ENCODE measurements at places on chromosomes 11 and 22. TPM values are rescaled to one million over a fixed set of nuclear protein-coding genes. Genes with fewer than 3 reads are reported as not detected.
A peak's percentile ranks its signal among the peaks of the same experiment; 100 is the strongest.

DNA sequence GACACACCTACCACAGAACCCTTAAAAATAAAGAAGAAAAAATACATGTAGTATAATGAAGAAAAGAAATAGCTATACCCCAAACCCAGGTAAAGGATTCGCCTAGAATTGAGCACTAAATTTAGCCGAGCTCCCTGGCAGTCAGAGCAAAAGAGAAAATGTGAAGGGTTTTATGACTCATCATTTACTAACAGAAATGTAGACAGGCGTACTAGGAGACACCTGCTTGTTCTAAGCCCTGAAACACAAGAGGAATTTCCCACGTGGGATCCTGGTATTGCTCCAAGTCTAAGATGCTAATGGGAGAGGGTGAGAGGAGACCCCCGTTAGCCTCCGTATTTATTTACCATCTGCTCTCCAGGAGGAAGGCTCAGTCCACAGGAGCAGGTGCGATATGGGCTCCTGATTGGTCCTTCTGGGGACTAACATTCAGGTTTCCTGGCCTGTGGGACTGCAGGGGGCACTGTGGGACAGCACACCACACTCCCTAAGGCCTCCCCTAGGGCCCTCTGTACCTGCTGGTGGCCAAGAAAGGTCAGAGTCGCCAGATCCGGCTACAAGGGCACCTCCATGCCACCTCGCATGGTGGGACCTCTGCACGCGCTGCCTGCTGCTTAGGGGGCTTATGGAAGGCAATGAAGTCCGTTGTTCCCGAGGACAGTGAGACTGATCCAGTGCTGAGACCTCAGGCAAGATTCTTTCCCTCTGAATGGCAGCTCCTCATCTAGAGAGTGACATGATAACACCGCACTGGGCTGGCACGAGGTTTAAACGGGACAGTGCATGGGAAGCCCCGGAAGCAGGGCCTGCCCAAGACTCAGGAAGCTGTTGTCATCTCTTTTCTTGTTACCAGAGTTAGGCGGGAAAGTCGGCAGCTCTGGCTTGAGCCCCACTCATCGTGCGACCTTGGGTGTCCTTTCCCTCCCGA lies 25.8 kb downstream of the KCNC1 start:
- peak; percentile 55 for DNase-seq
- no peaks in the 10 kb centered on the region for H3K27me3 ChIP-seq
- H3K36me3 ChIP-seq: no peaks in the 10 kb centered on the region
- no peak overlapping the region for H3K4me3 ChIP-seq
- H3K4me1 ChIP-seq: peaks cover 5% of the 10 kb centered on the region

Gene ACAT1
- total RNA-seq: 206 TPM

- no peak overlapping the region for H3K4me3 ChIP-seq
- no peaks in the 10 kb centered on the region for H3K27me3 ChIP-seq
- peaks cover 23% of the 10 kb centered on the region for H3K36me3 ChIP-seq
- no peak overlapping the region for H3K27ac ChIP-seq
- H3K4me1 ChIP-seq: peaks cover 34% of the 10 kb centered on the region
Observed at GRCh38 chr22:25362215-25362882, 142.9 kb downstream of the CRYBB2 start.

DNA sequence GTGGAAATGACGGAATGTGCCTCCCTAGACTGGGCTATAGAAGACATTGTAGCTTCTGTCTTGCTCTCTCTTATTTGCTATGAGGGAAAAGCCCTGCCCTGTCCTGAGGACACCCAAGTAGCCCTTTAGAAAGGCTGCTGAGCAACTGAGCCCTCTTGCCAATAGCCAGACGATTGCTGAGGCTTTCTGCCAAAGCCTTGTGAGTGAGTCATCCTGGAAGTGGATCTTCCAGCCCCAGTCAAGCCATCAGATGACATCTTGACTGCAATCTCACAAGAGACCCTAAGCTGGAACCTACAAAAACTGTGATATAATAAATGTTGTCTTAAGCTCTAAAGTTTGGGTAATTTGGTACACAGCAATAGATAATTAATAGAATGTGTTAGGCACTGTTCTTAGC lies 3.9 kb upstream of the TRAF6 start:
- H3K27me3 ChIP-seq: no peaks in the 10 kb centered on the region
- no peak for DNase-seq
- H3K4me3 ChIP-seq: no peak overlapping the region
- H3K36me3 ChIP-seq: no peaks in the 10 kb centered on the region
- H3K4me1 ChIP-seq: no peaks in the 10 kb centered on the region

Gene RFPL2
- not detected for total RNA-seq

Gene SLC1A2
- 5.2 TPM for total RNA-seq

DNA sequence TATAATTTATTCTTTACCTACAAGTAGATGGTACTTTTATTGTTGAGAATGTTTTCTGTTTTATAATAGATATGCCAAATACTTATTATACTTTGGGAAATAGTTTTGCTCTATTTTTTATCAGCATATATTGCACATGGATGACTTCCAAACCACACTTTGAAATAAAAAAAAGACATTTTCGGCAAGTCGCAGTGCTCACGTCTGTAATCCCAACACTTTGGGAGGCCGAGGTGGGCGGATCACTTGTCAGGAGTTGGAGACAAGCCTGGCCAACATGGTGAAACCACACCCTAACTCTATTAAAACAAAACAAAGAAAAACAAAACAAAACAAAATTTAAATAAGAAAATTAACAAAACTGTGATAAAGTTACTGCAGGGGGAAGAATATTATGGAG lies 983.9 kb upstream of the CNTN5 start:
- no peaks in the 10 kb centered on the region for H3K4me1 ChIP-seq
- no peaks in the 10 kb centered on the region for H3K27me3 ChIP-seq
- no peak for DNase-seq
- no peak overlapping the region for H3K4me3 ChIP-seq
- H3K36me3 ChIP-seq: no peaks in the 10 kb centered on the region

- H3K4me3 ChIP-seq: no peak overlapping the region
- no peaks in the 10 kb centered on the region for H3K36me3 ChIP-seq
- no peaks in the 10 kb centered on the region for H3K27me3 ChIP-seq
- no peak overlapping the region for H3K27ac ChIP-seq
- no peaks in the 10 kb centered on the region for H3K4me1 ChIP-seq
Observed at GRCh38 chr11:79220171-79220570, 220.7 kb downstream of the TENM4 start.

Gene RGL4
- total RNA-seq: not detected

Gene GLYAT
- 0.34 TPM for total RNA-seq

- no peaks in the 10 kb centered on the region for H3K36me3 ChIP-seq
- no peak overlapping the region for H3K4me3 ChIP-seq
- no peaks in the 10 kb centered on the region for H3K4me1 ChIP-seq
Observed at GRCh38 chr11:133579165-133580031, 47.1 kb upstream of the OPCML start.

Gene CDCA5
- 0.69 TPM for total RNA-seq

GRCh38 chr22:42016111-42016510 lies 17.5 kb downstream of the WBP2NL start:
- DNase-seq: no peak
- H3K27ac ChIP-seq: no peak overlapping the region
- no peaks in the 10 kb centered on the region for H3K27me3 ChIP-seq
- H3K4me1 ChIP-seq: no peaks in the 10 kb centered on the region

Gene ELMOD1
- 0.12 TPM for total RNA-seq

DNA sequence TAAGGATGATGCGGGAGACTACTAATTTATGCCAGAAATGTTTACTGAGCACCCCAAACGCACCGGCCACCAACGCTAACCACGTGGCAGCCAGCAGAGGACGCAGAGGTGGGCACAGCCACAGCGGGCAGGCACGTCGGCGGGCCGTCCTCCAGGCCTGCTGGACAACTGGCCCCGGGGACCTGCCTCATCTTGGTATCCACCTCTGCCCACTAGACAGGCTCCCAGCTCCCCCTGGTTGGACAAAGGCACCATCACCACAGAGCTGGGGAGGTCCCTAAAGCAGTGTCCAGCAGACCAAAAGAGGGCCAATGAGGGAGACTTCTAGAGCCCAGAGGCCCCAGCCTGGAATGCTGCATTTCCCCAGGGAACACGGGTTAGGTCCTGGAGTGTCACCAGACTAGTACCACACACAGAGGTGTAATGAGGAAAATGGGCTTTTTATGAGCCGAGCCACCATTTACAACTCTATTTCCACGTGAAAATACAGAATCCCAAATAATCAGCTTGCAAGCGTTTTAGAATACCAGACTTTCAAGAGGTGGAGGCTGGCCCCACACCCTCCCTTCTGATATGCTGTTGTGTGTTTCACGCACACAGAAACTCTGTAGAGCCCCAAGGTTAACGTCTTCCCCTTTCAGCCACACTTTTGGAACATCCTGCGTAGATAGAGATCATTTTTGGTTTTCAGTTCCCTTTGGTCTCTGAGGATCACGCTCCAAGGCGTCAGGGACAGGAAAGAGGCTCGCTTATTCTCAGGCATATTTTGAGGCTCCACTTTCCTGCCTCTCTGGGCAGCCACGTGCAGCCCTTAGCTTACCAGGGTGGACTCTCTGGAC lies 23.7 kb upstream of the BID start:
- H3K36me3 ChIP-seq: peaks cover 30% of the 10 kb centered on the region
- no peaks in the 10 kb centered on the region for H3K27me3 ChIP-seq
- H3K4me1 ChIP-seq: peaks cover 6% of the 10 kb centered on the region
- H3K27ac ChIP-seq: no peak overlapping the region

DNA sequence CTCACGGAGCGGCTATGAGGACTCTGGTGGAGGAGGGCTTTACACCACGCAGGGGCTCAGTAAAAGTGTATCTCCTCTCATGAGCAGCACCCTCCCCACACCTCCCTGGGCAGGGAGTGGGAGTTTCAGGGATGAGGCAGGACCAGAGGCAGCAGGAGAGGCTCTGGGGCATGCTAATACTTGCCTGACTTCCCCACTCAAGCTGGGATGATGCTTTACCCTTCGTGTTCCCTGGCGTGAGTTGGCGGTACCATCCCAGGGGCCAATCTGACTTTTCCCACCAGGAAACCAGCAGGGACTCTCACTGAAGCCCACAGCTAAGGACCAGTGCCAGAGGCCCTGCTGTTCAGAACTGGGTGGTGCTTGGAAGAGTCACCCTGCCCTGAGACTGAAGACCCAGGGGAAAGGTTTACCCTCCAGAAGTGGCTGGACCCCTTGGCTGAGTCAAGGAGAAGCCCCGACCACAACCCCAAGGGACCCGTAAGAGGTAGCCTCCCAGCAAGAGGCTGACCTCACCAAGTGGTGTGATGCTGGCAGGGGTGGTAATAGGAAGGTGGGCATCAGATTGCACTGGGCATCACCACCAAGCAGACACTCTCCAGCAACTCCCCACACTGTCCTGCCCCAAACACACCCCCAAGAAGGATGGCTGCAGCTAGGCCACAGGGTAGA lies 65.6 kb downstream of the THAP12 start:
- H3K4me3 ChIP-seq: no peak overlapping the region
- DNase-seq: no peak
- H3K27me3 ChIP-seq: peaks cover 1% of the 10 kb centered on the region
- H3K27ac ChIP-seq: no peak overlapping the region
- H3K36me3 ChIP-seq: no peaks in the 10 kb centered on the region

Gene SCGB2A2
- total RNA-seq: not detected

GRCh38 chr11:100719362-100719761 lies 32.3 kb downstream of the ARHGAP42 start:
- H3K36me3 ChIP-seq: no peaks in the 10 kb centered on the region
- no peak overlapping the region for H3K4me3 ChIP-seq
- peaks cover 7% of the 10 kb centered on the region for H3K4me1 ChIP-seq
- peak overlapping the region; percentile 61 for H3K27ac ChIP-seq

DNA sequence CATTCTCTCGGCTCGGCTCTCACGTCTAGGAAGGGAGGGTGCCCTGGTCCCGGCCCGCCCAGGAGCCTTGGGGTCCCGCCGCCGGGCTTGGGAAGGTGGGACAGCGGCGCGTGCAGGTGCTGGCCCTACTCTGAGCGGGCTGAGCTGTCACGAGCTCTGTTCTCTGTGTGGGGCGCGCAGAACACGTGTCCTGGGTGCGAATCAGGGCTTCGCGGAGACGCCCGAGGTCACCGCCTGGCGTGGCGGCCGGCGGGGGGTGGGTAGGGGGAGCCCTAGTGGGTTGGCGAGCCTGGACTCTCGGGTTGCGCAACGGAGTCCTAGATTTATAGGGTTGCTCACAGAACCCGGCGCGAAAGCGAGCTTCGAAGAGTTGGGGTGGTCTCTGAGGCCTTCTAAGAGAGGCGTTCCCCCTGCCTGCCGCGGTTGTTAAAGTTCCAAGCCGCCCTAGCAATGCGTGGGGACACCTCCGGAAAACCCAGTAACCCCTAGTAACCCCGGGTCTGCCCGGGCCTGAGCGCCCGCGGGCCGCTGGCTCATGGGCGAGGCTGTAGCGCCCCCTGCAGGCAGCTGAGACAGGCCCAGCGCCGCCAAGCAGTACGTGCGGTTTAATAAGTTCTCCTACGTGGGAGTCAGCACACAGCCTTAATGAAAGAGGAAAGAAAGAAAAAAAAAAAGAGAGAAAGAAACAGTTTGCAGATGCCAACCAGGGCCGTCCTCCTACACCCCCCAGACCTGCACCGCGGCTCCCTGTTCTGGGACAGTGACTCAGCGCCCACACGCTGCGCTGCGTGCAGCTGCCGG lies 2.7 kb downstream of the ADM start:
- no peaks in the 10 kb centered on the region for H3K36me3 ChIP-seq
- no peaks in the 10 kb centered on the region for H3K27me3 ChIP-seq
- peaks cover 55% of the 10 kb centered on the region for H3K4me1 ChIP-seq
- DNase-seq: peak; percentile 83
- peak overlapping the region; percentile 87 for H3K27ac ChIP-seq

Gene SLC5A1
- total RNA-seq: 66.0 TPM

GRCh38 chr11:102313238-102313940 lies 3.9 kb upstream of the BIRC3 start:
- H3K4me1 ChIP-seq: no peaks in the 10 kb centered on the region
- H3K27me3 ChIP-seq: no peaks in the 10 kb centered on the region
- H3K27ac ChIP-seq: peak overlapping the region; percentile 67
- peak overlapping the region; percentile 25 for H3K4me3 ChIP-seq

GRCh38 chr22:27937453-27937852 lies 18.4 kb upstream of the PITPNB start:
- no peaks in the 10 kb centered on the region for H3K4me1 ChIP-seq
- H3K27me3 ChIP-seq: no peaks in the 10 kb centered on the region
- no peak for DNase-seq
- no peak overlapping the region for H3K27ac ChIP-seq
- H3K36me3 ChIP-seq: no peaks in the 10 kb centered on the region
- no peak overlapping the region for H3K4me3 ChIP-seq

- H3K27ac ChIP-seq: no peak overlapping the region
- H3K36me3 ChIP-seq: no peaks in the 10 kb centered on the region
- H3K4me1 ChIP-seq: peaks cover 36% of the 10 kb centered on the region
- peak overlapping the region; percentile 94 for H3K4me3 ChIP-seq
- H3K27me3 ChIP-seq: no peaks in the 10 kb centered on the region
Observed at GRCh38 chr22:21569459-21570170, 2.1 kb downstream of the UBE2L3 start.

DNA sequence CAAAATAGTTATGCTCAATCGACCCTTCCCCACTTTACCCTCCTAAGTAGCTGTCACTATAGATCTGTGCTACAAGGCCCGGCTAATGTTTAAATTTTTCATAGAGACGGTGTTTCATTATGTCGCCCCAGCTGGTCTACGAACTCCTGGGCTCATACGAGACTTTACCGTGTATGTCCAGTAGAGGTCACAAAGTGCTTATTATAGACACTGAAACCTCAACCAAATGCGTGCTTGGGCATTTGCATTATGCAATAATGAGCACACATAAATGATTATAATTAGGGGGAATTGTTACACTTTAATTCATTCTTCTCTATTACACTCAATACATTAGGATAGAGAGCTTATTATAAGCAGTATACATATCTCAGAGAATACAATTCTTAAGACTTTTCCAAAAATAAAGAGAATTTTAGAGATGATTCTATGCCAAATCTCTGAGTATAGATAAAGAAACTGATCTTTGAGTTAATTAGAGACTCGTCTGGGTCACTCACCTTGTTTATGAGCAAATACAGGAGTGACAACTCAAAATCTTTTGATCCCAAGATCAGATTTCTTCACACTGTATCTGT lies 12.5 kb upstream of the MRPL16 start:
- H3K4me1 ChIP-seq: no peaks in the 10 kb centered on the region
- DNase-seq: no peak
- H3K27ac ChIP-seq: no peak overlapping the region
- no peaks in the 10 kb centered on the region for H3K36me3 ChIP-seq

Data from heart left ventricle (tissue), 16 donors.